Activated naive CD8-positive, alpha-beta T cell treated with anti-CD3 and anti-CD28 coated beads, Interleukin-2, amount 10 ng/mL, durations not matched to agents 7 days and 5 days (primary cell): ENCODE measurements at places on chromosomes 2 and 18. TPM values are rescaled to one million over a fixed set of nuclear protein-coding genes. Genes with fewer than 3 reads are reported as not detected.

- no peaks in the 10 kb centered on the region for H3K36me3 ChIP-seq
- H3K27ac ChIP-seq = no peak overlapping the region
- DNase-seq = no peak
- no peak overlapping the region for H3K4me3 ChIP-seq
These were observed 66.5 kb downstream of the GLS start for GRCh38 chr2:190947141-190947540.

DNA sequence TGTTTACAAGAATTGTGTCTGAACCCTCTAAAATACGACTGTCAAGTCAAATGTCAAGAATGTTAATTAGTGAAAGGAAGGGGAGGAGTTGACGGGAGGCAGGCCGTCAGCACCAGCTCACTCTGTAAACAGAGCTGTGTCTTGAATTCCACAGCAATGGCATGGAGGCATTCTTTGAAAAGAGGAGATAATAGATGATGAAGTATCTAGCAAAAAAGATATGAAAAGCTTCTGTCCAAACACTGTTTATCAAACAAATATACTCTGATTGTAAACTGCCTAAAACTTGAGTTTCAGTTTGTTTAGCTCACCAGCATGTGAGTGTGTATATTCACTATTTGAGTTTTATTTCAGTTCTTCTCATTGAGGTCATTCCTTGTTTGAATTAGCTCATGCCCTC lies 94.7 kb upstream of the CDC42EP3 start:
- peaks cover 12% of the 10 kb centered on the region for H3K4me1 ChIP-seq
- H3K27me3 ChIP-seq = no peaks in the 10 kb centered on the region
- H3K4me3 ChIP-seq = no peak overlapping the region
- DNase-seq = no peak
- H3K36me3 ChIP-seq = peaks cover 10% of the 10 kb centered on the region
- no peak overlapping the region for H3K27ac ChIP-seq

The GAL3ST2 gene
- total RNA-seq = 0.22 TPM

The EMX1 gene
- total RNA-seq = not detected
